Stimulated activated CD8-positive, alpha-beta memory T cell treated with anti-CD3 and anti-CD28 coated beads, Interleukin-4, amount 100 ng/mL, for 1 hour (primary cell): ENCODE measurements at places on chromosomes 3 and 15.

- DNase-seq: no peak
Measured at GRCh38 chr15:52093539-52094510, 18.8 kb downstream of the BCL2L10 start.

DNA sequence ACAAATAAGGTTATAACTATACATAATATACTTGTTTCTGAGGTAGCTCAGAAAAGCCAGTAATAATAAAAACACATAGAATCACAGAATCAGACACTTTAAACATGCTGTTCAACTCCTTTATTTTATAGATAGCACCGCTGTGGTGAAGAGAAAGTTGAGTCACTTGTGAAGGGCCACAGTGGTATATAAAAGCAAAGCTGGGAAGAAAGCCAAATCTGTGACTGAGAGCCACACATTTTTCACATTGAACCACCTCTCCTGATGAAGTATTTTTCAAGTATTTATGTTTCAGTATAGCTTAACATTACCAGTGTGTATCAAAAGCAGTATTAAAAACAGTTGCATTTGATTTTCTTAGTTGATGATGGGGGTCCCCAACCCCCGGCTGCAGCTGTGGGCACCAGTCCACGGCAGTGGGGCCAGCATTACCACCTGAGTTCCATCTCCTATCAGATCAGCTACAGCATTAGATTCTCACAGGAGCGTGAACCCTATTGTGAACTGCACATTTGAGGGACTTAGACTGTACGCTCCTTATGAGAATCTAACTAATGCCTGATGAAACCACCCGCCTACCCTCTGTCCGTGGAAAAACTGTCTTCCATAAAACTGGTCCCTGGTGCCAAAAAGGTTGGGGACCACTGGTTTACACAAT lies 46.2 kb downstream of the TBL1XR1 start:
- no peak for DNase-seq

DNA sequence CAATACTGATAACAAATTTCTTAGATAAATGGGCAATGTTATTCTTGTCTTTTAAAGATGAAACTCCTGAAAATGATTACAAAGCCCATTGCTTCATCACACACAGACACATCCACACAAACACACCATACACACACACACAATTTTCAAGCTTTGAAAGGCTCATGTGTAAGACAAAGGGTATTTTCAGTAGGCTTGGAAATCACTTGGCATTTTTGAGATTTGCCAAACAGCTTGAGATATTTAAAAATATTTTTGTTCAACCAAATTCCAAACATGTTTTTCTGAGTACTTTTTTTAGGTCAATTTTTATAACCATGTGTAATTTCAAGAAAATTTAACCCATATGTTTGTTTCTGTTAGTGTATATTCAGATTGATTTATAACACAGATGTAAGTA lies 283.7 kb downstream of the ROBO2 start:
- DNase-seq: no peak

DNA sequence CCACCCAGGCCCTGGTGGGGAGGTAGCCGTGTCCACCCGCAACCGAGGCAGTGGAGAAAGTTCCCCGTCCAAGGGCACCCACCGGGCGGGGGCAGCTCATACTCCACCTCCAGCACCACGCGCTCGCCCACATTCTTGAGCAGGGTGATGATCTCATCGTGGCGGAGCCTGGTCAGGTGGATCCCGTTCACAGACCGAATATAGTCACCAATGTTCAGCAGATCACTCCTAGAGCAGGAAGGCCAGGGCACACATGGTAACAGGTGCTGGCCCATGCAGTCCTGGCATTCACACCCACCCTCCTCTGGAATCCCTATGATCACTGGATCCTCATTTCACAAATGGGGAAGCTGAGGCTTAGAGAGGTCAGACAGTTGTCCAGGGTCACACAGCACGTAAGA lies 15.8 kb downstream of the GRIP2 start:
- DNase-seq: no peak

DNA sequence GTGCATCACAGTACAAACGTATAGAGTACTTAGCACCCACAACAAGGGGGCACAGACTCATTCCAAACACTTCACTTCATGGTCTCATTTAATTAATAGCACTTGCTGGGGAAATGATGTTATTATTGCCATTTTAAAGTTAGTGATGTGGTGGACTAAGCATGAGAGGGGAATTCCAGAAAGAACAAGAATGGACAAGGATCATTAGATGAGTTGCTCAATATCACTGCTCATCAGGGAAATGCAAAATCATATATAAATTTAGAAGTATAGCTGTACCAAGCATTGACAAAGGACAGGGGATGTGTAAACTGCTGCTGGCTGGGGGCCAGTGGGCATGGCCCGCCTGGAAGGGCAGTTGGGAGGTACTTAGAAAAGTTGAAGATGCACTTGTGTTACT lies 14.6 kb downstream of the PRR20G start:
- no peak for DNase-seq

- no peak for DNase-seq
Measured at GRCh38 chr15:64596701-64597476, 136.5 kb downstream of the ZNF609 start.

DNA sequence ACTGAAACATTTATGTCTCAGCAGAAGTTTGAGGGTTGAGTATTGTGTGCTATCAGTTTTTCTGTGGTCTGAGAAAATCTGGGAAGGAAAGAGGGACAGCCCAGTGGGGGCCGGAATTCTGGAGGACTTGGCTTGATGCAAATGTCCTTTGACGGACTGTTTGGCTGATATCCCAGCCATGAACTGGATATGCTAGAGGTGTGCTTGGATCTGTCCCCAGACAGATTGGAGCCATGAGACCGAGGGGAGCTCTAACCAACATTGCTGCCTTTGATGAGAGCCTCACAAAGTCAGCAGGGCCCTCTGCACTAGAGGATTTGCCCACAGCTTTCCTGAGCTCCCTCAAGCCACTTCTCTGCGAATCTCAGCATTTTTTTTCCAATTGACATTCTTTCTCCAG lies 405.6 kb downstream of the NTRK3 start:
- DNase-seq: no peak

- DNase-seq: no peak
Measured at GRCh38 chr3:72798552-72799195, 49.6 kb downstream of the SHQ1 start.
